ENCODE measurements at places on chromosomes 1 and 21.

- no peak for DNase-seq
- no peaks in the 10 kb centered on the region for H3K36me3 ChIP-seq
- no peaks in the 10 kb centered on the region for H3K27me3 ChIP-seq
- no peak overlapping the region for H3K4me3 ChIP-seq
- no peaks in the 10 kb centered on the region for H3K4me1 ChIP-seq
These were observed 5.6 kb upstream of the TNFSF18 start for GRCh38 chr1:173056365-173056764.

DNA sequence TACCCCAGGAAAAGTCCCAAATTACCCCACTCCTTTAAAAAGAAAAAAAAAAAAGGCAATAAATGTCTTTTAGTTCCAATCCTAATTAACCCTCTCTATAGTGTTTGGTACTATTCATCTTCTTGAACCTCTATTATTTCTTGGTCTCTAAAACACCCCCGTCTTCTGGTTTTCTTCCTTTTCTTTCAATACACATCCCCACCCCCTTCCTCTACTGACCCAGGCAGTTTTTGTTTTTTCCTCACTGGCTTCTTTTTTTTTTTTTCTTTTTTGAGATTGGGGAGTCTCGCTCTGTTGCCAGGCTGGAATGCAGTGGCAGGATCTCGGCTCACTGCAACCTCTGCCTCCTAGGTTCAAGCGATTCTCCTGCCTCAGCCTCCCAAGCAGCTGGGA is 26.1 kb downstream of the EGLN1 start:
- peaks cover 9% of the 10 kb centered on the region for H3K36me3 ChIP-seq
- H3K27ac ChIP-seq, result no peak overlapping the region
- no peaks in the 10 kb centered on the region for H3K27me3 ChIP-seq
- no peak for DNase-seq
- no peak overlapping the region for H3K4me3 ChIP-seq
- no peaks in the 10 kb centered on the region for H3K4me1 ChIP-seq

DNA sequence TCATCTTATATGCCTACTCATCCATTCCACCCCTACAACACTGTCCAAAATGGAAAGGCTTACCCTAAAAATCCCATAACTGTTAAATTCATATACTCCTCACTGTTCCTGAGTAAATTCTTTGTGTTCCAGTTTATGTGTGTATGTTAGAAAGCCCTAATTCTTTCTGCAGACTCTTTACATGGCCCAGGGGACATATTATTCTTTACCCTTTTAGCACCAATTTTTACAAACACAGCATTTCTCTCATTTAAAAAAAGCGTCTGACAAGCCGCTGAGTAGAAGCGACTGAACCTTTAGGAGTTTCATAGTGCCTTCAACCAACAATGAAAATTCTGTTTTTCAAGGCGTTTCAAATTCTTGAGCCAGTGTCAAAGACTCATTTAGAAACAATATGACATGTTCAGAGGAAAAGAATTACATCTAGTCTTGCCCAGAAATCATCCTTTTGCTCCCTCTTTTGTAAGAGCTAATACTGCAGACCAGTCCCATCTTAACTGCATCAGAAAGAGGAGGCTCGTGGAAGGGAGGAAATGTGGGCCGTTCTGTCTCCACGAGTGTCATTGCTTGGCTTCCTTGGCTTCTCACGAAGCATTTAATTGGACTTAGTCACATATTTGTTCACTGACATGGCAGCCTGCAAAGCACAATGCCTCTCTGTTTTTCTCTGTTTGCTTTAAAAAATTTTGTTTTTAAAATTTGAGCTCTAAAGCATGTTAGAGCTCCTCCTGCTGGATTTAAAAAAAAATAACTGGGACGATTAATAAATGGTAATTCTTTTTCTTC is 21.3 kb upstream of the C1orf105 start:
- no peak for DNase-seq
- no peaks in the 10 kb centered on the region for H3K27me3 ChIP-seq

DNA sequence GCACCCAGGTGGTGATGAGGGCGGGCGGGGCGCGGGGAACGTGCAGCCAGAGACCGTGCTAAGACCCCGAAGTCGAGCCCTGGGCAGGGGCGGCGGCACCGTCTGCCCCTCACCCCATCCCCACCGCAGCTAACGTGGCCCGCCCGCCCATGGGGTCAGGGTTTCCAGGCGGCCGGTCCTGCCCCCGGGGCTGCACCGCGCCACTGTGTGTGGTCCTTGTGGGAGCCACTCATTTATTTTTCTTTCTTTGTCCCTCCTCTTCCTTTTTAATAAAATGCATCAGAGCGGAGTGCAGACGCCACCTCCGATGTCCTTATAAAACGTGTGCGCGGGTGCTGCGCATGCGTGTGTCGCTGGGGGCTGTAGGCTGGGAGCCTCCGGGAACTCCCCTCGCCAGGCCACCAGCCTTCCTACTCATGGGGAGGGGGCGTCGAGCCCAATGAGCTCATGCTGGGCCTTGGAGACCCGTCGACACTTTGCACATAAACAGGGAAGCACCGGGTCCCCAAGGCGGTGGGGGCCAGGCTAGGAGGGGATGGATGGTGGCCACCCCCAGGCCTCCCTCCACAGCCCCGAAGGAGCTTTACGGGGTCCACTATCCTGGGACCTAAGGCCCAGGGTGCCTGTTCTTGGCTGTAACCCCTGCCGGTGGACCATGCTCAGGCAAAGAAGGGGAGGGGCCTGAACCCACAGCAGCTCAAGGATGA is 59.9 kb downstream of the WNT9A start:
- DNase-seq, result peak; percentile 1
- no peak overlapping the region for H3K27ac ChIP-seq
- H3K27me3 ChIP-seq, result no peaks in the 10 kb centered on the region
- H3K4me3 ChIP-seq, result no peak overlapping the region

DNA sequence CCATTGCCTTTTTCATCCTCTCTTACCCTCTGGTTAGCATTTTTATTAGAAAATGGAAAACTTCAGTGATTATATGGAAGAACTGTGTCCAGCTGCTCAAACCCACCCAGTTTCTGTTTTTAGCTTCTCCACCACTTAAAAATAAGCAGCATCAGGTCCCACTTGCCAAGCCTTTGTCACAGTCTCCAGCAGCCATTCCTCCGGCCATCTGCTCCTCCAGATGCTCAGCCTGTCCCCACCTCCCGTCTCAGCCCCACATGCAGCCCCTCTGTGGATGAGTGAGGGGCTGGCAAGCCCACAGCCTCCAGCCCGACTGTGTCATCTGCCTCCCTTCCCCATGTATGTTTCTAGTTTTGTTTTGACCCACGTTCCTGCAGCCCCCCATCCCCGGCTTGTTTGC is 289.7 kb downstream of the HHAT start:
- no peak overlapping the region for H3K27ac ChIP-seq
- DNase-seq, result no peak
- H3K36me3 ChIP-seq, result no peaks in the 10 kb centered on the region
- no peaks in the 10 kb centered on the region for H3K27me3 ChIP-seq
- H3K4me1 ChIP-seq, result no peaks in the 10 kb centered on the region
- H3K4me3 ChIP-seq, result no peak overlapping the region

- peaks cover 6% of the 10 kb centered on the region for H3K27me3 ChIP-seq
- no peak for DNase-seq
- no peak overlapping the region for H3K27ac ChIP-seq
- H3K4me1 ChIP-seq, result no peaks in the 10 kb centered on the region
- no peaks in the 10 kb centered on the region for H3K36me3 ChIP-seq
- no peak overlapping the region for H3K4me3 ChIP-seq
These were observed 647 bp upstream of the SPRR1A start for GRCh38 chr1:152983234-152983633.

DNA sequence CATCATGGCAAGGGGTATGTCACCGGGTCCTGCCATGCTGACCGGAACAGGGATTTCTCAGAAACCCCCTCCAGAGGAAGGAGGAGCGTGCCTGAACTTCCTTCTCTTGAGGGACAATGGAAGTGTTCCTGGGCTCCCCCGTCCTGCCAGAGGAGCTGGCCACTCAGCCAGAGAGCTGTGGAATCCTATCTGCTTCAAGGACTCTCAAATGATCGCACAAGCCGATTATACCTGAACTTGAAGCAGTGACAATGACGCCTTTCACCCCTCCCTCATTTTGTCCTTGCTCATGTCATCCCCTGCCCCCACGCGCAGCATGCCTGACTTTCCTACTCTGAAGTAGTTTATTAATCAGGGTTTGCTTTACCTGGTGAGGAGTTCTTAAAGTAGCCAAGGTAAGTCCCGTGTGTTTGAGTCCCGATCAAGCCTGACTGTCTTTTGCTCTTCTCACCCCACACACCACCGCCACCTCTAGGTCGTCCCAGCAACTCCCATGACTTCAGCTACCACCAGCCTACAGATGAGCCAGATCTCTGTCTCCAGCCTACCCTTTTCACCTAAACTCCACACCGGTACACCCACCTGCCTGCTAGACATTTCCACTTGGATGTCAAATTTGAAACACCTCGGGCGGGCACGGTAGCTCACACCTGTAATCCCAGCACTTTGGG is 25.0 kb upstream of the PRELP start:
- no peak overlapping the region for H3K4me3 ChIP-seq
- H3K27me3 ChIP-seq, result peaks cover 28% of the 10 kb centered on the region
- DNase-seq, result no peak
- H3K4me1 ChIP-seq, result no peaks in the 10 kb centered on the region
- no peaks in the 10 kb centered on the region for H3K36me3 ChIP-seq

- no peak overlapping the region for H3K4me3 ChIP-seq
- H3K27me3 ChIP-seq, result no peaks in the 10 kb centered on the region
- no peak for DNase-seq
- peaks cover 22% of the 10 kb centered on the region for H3K4me1 ChIP-seq
- peaks cover 4% of the 10 kb centered on the region for H3K36me3 ChIP-seq
These were observed 118.4 kb upstream of the KRTAP19-8 start for GRCh38 chr21:31156662-31157061.

- no peaks in the 10 kb centered on the region for H3K27me3 ChIP-seq
- no peak overlapping the region for H3K27ac ChIP-seq
- no peaks in the 10 kb centered on the region for H3K36me3 ChIP-seq
- H3K4me3 ChIP-seq, result no peak overlapping the region
These were observed 36.3 kb upstream of the CLIC4 start for GRCh38 chr1:24708938-24709337.

DNA sequence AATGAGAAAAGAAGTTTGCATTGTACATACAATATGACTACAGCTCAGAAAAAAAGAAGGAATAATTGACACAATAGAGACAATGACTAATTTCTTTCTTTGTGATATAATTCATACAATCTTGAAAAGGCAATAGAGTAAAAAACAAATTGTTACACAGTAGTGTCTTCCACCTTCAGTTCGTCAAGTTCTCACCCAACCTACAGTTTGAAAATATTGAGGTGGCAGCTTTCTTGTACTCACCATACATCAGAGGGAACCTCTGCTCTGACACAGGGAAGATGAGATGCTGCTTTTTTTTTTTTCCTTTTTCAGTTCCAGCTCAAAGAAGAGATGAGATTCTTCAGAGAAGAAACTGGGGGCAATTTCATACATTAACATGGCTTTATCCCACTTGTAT is 173.2 kb downstream of the ATP6V1G3 start:
- no peak for DNase-seq
- no peak overlapping the region for H3K4me3 ChIP-seq
- no peak overlapping the region for H3K27ac ChIP-seq

- no peak for DNase-seq
- H3K4me3 ChIP-seq, result no peak overlapping the region
- H3K27ac ChIP-seq, result peak overlapping the region; percentile 73
- no peaks in the 10 kb centered on the region for H3K36me3 ChIP-seq
- no peaks in the 10 kb centered on the region for H3K27me3 ChIP-seq
- H3K4me1 ChIP-seq, result peaks cover 19% of the 10 kb centered on the region
These were observed 704 bp upstream of the BTBD8 start for GRCh38 chr1:92079441-92079840.

- H3K27ac ChIP-seq, result no peak overlapping the region
- no peaks in the 10 kb centered on the region for H3K27me3 ChIP-seq
- no peak overlapping the region for H3K4me3 ChIP-seq
- no peaks in the 10 kb centered on the region for H3K36me3 ChIP-seq
- DNase-seq, result no peak
These were observed 14.1 kb downstream of the INPP5B start for GRCh38 chr1:37932759-37933158.

GRCh38 chr1:55474168-55474786 is 259.1 kb upstream of the USP24 start:
- DNase-seq, result no peak
- H3K4me3 ChIP-seq, result no peak overlapping the region
- H3K4me1 ChIP-seq, result no peaks in the 10 kb centered on the region
- H3K36me3 ChIP-seq, result no peaks in the 10 kb centered on the region
- no peak overlapping the region for H3K27ac ChIP-seq
- peaks cover under 1% of the 10 kb centered on the region for H3K27me3 ChIP-seq

DNA sequence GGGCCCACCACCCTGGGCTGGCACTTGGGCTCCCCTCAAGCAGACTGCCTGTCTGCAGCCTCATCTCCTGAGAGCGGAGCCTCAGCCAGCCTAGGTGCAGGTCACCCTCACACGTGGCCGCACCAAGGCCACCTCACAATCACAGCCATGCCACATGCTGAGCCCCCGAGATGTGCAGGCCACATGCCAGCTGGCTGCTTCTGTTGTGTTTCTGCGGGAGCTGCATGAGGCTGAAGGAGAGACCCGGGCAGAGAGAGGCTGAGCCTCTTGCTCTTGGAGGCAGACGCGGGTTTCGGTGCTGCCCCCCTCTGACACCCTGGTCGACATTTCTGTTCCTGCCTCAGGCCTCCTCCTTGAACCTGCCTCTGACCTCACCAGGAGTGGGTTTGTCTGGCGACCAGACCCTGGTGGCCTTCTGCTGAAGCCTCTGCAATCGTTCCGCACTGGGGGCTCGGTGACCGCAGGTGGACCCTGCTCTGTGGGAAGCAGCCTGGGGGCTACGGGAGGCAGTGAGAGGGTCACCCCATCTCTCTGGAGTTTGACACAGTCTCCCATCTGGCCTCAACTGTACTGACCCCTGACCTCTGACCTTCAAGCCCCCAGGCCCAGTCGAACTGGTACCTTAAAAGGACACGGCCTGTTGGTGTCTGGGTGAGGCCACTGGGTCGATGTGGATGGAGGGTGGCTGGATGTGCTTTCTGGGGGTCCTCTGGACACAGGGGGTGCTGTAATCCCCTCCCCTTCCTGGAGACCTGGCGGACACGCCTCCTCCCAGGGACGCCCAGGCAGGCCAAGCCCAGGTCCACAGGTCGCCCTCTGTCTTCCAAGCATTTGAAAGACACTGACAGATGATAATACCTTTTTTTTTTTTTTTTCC is 13.0 kb upstream of the C1orf174 start:
- peaks cover 6% of the 10 kb centered on the region for H3K27me3 ChIP-seq
- DNase-seq, result no peak
- no peak overlapping the region for H3K4me3 ChIP-seq
- H3K27ac ChIP-seq, result no peak overlapping the region
- no peaks in the 10 kb centered on the region for H3K4me1 ChIP-seq
- H3K36me3 ChIP-seq, result no peaks in the 10 kb centered on the region

- H3K27ac ChIP-seq, result no peak overlapping the region
- H3K27me3 ChIP-seq, result no peaks in the 10 kb centered on the region
- H3K4me1 ChIP-seq, result no peaks in the 10 kb centered on the region
These were observed 99.1 kb upstream of the CHRM3 start for GRCh38 chr1:239287296-239287695.

- DNase-seq, result no peak
- H3K4me3 ChIP-seq, result no peak overlapping the region
- H3K27me3 ChIP-seq, result no peaks in the 10 kb centered on the region
These were observed 52.5 kb downstream of the CDC14A start for GRCh38 chr1:100404821-100405220.

Data from DND-41 (cell line).